ENCODE measurements at places on chromosomes 1 and 21. TPM values are rescaled to one million over a fixed set of nuclear protein-coding genes. Genes with fewer than 3 reads are reported as not detected.

BCAN gene
- total RNA-seq: not detected

- no peak for DNase-seq
Observed at GRCh38 chr1:87129038-87129437, 199.6 kb upstream of the LMO4 start.

DNA sequence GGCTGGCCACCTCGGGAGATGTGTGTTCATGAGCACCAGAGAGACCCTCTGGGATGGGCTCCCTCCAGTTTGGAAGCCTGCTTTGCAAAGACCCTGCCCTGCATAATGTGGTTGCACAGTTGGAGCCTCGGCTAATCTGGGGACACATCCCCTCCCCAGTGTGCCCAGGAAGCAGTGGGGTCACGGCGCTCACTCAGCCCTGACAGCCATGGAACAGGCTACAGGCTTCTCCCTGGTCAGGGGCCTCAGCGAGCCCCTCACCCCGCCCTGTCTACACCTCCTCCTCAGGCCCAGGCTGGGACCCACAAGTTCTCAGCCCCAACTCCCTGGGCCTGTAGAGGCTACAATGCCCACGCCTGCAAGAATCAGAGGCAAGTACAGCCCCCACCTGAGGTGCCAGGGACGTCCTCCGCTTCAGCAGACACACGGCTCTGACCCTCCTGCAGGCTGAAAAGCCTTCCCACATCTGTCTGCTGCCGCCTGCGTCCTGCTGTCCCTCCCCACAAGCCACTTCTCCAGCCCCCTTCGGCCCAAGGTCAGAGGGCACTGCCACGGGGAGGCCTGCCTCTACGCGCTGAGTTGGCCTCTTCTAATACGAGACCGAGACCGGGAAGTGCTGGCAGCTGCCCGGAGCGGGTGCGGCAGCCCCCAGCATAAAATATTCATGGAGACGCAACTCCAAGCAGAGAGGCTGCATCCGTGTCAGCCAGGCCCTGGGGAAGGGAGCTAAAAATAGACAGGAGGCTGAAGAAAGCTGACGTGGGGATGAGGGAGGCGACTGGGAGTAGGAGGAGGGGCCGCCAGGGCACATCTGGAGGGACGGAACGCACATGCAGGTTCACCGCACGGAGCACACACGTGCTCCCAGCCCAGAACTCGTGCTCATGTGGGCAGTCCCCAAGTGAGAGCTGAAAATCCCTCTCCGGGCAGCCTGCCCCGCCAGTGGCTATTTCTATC is 15.2 kb upstream of the GPR153 start:
- DNase-seq: no peak

DNA sequence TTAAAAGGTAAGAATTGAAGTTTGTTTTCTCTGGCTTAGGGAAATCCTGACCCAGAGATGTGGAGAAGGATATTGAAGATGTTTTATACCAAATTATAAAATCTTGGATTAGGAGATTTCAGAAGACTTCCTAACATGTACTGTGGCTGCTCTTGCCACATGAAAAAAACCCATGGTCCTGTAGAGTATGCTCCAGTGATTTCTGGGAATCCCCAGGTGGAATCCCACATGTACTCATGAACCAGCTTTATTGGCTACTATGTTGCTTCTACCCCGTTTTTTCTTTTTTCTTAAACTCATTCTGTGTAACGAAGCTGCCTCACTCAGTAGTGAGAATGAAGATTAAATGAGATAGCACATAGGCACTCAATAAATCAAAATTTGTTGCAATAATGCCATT is 132.7 kb upstream of the SGIP1 start:
- peak; percentile 51 for DNase-seq

DNA sequence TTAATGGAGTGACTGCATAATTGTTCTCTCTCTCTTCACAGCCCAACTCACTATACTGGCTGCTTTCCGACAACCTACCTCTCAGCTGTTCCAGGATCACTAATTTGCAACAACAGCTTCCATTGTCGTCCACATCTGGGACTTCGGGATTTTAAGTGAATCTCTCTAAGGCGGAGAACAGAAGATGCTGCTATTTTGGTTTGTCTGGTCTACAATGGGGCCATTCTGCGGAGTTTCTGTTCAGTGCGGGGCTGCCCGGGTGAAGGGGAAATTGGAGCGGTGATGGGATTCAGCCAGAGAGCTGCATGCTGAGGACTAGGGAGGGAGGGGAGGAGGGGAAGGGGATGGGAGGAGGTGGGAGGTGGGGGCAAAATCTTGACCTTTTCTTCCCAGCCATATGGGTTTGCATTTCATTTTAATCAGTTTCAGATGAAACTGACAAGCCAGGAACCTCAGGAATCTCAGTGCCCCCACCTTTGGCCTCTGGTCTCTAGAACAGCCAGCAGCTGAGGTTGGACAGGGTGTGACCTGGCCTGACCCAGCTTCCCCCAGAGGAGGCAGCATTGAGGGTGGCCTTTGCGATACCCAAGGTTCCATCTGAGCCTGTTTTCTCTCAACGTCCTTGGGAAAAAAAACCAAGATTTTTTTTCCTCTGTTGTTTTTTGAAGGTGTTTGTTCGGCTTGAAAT is 6.9 kb upstream of the SRP9 start:
- no peak for DNase-seq

ATP1A1 gene
- total RNA-seq: 218 TPM

RASSF5 gene
- 3.5 TPM for total RNA-seq

DNA sequence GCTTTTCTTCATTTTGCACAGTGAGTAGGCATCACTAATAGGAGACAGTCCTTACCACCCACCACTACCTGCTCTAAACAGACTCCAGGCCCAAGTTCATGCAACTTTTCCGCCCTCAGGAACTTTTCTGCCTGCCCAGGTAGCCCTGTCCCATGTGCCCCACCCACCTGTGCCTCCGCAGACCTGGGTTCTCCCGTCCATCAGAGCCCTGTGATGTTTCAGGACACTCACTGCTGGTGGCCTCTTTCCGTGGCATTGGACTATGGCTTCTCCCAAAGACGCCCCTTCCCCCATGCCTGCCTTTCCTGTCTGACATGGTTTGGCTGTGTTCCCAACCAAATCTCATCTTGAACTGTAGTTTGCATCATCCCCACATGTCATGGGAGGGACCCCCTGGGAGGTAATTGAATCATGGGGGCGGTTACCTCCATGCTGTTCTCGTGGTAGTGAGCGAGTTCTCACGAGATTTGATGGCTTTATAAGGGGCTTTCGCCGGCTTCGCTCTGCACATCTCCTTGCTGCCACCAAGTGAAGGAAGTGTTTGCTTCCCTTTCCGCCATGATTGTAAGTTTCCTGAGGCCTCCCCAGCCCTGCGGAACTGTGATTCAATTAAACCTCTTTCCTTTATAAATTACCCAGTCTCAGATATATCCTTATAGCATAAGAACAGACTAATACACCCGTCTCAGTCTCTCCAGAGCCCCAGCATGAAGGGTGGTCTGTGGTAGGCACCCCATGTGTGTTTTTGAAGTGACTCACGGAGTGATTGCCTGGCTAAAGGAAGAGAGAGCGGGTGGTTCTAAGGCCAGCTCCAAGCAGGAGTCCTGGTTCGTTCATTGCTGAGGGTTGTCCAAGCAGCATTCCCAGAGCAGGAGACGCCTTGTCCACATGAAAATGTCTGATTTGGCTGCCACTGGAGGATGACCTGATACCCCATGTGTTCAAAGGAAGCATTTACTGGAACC is 86.0 kb upstream of the ZBTB40 start:
- no peak for DNase-seq

DNA sequence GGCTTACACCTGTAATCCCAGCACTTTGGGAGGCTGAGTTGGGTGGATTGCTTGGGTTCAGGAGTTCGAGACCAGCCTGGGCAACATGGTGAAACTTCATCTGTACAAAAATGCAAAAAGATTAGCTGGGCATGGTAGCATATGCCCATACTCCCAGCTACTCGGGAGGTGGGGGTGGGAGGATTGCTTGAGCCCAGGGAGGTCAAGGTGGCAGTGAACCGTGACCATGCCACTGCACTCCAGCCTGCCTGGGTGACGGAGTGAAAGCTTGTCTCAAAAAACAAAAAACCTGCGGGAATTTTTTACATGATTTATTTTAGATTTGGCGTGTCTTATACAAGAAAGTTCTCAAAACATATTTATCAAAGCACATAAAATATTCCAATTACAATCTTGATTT is 27.8 kb upstream of the MTR start:
- DNase-seq: no peak

DNA sequence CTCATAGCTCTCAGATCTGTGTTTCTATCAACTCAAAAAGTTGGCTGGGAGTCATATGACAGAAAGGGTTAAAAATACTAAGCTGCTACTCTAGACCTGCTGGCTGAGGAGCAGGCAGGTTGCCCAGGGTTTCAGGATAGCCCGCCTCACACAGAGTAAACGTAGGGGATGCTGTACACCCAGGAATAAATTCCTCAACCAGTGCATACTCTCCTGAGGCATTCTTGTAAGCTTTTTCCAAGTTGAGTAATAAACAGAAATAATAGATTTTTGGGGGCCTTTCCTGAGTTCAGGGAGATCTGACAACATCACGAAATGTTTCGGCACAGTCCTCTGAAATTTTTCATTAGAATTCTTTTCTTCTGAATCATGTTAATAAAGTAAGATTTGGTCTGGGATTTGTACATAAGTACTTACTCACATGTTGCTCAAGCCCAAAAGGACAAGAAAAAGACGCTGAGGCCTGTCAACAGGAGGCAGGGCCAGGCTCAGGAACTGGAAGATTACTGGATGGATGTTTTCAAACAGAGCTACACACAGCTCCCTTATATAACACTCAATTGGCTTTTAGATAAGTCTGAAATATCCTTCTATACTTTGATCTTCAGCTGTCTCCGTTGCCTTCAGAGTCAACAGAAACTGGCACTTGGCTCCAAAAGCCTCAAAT is 41.0 kb downstream of the TGFBR3 start:
- peak; percentile 64 for DNase-seq

GRCh38 chr1:38431535-38432376 is 385.2 kb upstream of the POU3F1 start:
- no peak for DNase-seq

- no peak for DNase-seq
Observed at GRCh38 chr1:160560045-160560705, 19.1 kb downstream of the CD84 start.

Data from epithelial cell of proximal tubule (primary cell).